ENCODE measurements at places on chromosomes 12 and 14.

- ATAC-seq, result no peak
These were observed 128.2 kb downstream of the RGS6 start for GRCh38 chr14:72060460-72060859.

DNA sequence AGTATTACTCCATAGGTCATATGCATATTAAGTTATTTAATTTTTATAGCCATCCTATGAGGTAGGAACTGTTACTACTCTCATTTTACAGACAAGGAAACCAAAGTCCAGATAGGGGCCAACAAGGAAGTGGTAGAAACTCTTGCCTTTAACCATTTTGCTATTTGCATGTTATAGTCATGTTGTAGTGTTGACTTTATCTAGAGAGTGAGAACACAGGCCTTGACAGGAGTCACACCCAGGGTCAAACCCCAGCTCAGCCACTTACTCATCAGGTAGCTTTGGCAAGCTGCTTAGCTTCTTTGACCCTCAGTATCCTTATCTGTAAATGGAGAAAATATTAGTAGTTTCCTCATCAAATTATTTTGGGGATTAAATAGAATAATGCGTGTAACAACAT, 156.2 kb downstream of the CAND1 start:
- no peak for ATAC-seq

- no peak for ATAC-seq
These were observed 343.4 kb downstream of the GXYLT1 start for GRCh38 chr12:41801261-41801660.

DNA sequence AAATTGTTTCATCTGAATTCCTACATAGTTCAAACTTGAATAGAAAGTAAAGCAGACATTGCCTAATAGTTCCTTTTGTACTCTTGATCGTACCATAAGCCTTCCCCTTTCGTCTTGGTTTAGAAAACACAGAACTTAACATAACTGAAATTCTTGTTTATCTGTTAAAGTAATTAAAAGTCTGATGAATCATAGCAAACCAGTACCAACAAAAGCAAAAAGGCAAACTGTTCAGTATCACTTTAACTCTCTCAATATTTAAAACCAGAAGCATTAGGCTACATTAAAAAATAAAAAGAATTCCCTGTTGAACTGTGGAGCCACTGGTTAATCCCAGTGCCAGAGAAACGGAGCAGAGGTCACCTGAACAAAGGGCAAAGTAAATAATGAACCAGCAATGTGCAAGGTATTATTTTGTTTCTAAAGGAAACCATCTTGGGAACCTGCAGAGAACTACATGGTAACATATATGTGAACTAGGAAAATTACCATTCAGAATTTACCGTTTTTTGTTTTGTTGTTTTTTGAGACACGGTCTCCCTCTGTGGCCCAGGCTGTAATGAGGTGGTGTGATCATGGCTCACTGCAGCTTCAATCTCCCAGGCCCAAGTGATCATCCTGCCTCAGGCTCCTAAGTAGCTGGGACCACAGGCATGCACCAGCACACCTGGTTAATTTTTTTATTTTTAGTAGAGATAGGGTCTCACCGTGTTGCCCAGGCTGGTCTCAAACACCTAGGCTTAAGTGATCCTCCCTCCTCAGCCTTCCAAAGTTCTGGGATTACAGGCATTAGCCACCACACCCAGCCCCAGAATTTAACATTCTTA, 17.1 kb upstream of the HIGD1C start:
- ATAC-seq, result peak; percentile 72

- no peak for ATAC-seq
These were observed 47.7 kb upstream of the PTPRO start for GRCh38 chr12:15274561-15274967.

- peak; percentile 87 for ATAC-seq
These were observed 269.3 kb downstream of the DAD1 start for GRCh38 chr14:22319526-22320361.

GRCh38 chr14:29681316-29681715, 246.3 kb downstream of the PRKD1 start:
- no peak for ATAC-seq

GRCh38 chr14:95508377-95508776, 8.1 kb downstream of the SYNE3 start:
- ATAC-seq, result no peak

GRCh38 chr12:4006743-4007142, 133.5 kb upstream of the PARP11 start:
- ATAC-seq, result no peak

DNA sequence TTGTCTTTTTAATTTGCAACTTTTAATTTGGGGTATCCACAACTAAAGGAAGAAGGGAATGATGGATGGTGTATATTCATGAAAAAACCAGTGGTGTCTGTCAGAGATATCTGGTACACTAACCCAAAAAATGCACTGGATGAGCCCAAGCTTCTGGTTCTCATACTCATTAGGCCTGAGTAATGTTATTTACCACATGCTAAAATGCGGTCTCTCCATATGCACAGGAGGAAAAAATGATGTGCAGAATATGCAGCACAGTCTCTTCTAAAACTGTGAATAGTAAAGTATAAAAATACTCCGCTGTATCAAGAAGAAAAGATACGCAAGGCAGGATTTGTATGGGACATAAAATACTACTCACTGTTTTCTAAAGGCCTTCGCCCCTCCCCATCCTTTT, 275.6 kb upstream of the NAV3 start:
- no peak for ATAC-seq

DNA sequence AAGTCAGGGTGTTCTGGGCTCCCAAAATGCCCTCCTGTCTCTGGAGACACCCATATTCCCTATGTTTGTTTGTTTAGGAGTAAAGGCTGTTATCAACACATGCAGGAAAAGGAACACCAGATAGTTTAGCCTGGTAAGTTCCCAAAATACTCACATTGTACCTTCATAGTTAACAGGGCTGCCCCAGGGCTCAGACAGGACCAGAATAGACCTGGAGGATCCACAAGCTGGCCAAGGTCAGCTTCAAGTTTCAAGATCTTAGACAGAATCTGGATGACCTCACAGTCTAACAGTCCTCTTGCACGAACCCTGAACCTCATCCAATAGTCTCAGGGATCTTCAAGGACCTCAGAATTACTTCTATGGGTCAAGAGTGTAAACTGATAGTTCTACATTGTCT, 18.1 kb upstream of the HSP90B1 start:
- ATAC-seq, result no peak

DNA sequence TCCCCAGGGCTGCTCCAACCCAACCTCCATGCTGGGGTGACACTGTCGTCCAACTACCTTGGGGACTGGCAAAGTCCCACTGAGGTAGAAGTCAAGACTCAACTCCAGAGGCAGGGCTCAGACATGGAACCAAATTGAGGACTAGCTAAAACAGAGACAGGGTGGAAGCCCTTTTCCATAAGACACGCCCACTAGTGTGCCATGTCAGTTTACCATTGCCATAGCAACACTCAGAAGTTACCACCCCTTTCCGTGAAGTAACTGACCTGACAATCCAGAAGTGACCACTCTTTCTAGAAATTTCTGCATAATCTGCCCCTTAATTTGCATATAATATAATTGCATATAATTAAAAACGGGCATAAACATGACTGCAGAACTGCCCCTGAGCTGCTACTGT, 409.6 kb downstream of the MED13L start:
- no peak for ATAC-seq

DNA sequence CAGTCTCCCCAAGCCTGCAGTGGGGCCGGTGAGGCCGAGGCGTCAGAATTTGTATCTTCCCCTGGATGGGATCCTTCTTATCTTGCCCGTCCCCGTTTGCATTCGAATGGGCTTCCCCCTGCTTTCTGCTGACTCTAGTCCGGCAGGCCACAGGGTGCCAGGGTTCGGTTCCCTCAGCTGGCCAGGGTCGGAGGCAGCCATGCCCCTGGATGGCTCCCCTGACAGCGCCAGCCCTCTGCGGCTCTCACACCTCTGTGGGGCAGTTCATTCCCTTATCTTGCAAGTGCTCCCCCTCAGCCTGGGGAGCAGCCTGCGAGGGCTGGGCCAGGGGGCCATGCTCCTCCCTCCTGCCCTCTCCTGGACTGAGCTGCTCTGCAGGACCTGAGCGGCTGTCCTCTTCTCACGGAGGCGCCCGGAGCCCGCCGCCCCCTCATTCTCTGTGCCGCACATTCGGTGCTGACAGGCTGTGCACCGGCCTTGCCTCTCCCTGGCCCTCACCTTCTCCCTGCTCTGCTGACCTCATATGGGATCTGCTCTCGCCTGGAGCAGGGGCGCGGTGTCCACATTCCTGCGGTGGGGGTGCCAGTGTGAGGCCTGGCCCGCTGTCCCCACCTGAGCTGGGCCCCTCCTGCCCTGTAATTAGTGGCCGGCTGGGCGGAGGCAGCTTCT, 32.8 kb downstream of the KIF26A start:
- ATAC-seq, result no peak

DNA sequence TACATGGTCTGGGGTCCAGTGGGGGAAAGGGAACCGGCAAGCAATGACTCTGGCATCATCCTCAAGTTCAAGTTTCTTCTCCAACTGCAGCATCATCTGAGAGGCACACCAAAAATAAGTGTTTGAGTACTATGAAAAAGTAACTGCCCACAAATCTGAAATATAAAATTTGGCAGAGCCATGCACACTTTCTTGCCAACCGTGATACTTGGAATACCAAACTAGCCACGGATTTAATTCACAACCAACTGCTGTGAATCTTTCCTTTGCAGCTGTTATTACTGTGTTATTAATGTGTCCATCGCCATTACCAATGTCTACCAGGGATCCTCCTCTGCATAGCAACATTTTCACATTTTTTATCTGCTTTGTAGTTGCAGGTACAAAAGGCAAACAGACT, 74.6 kb downstream of the GXYLT1 start:
- no peak for ATAC-seq

DNA sequence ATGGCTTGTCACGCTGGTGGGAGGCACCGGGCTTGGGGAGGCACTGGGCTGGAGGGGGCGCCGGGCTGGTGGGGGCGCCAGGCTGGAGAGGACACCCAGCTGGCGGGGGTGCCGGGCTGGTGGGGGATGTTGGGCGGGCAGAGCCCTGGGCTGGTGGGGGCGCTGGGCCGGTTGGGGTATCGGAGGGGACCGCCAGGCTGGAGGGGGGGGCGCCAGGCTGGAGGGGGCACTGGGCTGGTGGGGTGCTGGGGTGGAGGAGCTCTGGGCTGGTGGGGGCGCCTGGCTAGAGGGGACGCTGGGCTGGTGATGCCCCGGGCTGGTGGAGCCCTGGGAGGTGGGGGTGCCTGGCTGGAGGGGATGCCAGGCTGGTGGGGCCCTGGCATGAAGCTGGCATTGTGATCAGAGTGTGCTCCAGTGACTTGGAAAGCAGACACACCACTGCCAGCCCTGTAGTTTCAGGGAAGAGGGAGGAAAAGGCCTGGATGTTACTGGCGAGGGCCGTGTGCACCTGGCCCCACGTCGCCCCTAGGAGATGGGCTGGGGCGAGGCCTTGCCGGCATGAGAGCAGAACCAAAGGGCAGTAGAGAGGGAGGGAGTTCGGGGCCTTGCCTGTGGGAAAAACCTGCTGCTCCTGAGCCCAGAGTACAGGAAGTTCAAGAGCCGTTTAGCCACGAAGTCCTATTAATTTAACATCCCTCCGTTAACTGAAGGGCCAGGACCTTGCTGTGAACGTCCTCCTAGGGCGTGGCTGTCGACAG, 13.1 kb downstream of the TEDC1 start:
- no peak for ATAC-seq

DNA sequence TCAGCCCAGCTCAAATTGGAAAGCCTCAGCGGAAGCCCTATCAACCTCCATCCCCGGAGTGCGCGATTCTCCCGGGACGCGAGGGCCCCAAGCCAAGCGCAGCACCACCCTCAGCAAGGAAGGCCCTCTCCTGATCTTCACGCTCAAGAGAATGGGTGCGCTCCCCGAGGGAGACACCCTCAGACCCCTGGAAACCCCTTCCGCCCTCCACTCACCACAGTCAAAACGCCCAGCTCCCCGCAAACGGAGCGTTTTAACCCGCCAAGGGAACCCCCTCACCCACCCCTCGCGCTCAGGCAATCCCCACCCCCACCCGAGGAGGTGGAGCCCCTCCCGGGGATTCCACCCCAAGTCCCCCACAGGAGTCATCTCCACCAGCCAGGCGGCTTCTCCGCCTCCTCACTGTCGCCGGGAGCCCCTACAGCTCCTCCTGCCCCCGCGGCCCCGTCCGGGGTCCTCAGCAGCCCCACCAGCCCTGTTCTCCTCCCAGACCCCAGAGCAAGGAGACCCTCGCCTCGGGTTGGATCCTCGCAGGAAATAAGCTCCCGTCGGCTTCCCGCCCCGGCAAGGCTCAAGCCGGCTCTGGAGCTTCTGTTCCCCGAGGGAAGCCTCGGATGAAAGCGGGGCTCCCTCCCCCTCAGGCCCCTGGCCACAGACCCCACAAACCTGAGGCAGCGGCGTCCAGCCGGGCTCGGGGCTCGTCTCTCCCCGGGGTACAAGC, 507 bp downstream of the BAZ2A start:
- peak; percentile 66 for ATAC-seq

- ATAC-seq, result no peak
These were observed 91.8 kb downstream of the ITPK1 start for GRCh38 chr14:93023802-93024434.

GRCh38 chr12:41942354-41942753, 202.3 kb downstream of the GXYLT1 start:
- ATAC-seq, result no peak

GRCh38 chr14:93076755-93077154, 39.0 kb downstream of the ITPK1 start:
- ATAC-seq, result no peak

DNA sequence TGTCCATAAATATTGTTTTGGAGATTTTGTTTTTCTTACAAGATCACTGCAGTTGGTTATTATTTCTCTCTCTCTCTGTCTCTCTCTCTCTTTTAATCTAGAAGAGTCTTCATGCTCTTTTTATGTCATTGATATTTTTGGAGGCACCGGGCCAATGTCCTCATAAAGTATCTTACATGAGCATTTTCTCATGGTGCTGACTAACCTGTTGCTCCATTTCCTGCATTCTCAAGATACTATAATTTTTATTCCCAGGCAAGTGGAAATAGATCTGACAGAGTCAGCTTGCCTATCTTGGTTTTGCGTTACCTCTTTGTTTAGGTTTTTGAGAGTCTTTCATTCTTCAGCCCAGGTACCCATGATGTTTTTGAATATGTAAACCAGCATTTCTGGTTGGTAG, 938.8 kb upstream of the FBXO33 start:
- ATAC-seq, result no peak

- no peak for ATAC-seq
These were observed 35.5 kb upstream of the RFLNA start for GRCh38 chr12:124259154-124260066.

- ATAC-seq, result no peak
These were observed 111.2 kb downstream of the LRRIQ1 start for GRCh38 chr12:85147331-85147730.

GRCh38 chr14:94126800-94127199, 2.6 kb downstream of the IFI27L2 start:
- ATAC-seq, result no peak

All from SK-N-SH treated with all-trans-retinoic acid at 6 μM for 48 hours (cell line).